ENCODE measurements at places on chromosomes 5 and 9.
A peak's percentile ranks its signal among the peaks of the same experiment; 100 is the strongest.

DNA sequence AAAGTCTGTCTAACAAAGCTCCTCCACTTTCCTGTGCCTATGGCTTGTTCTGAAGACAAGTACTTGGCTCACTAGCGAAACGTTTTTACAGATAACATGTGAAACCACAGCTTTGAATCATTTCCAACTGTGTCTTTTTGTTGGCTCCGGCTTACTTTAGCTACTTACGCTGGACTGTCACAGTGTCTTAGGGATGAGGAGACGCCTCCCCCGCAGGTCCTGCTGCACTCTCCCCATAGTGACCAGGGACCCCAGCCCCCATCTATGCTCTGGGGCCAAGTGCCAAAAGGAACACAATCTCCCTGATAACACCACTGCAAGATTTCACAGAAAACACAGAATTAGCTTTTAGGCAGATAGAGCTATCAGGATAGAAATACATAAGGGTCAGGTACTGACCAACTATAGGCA lies 219.1 kb downstream of the ADAMTS6 start:
- peak; percentile 69 for DNase-seq

DNA sequence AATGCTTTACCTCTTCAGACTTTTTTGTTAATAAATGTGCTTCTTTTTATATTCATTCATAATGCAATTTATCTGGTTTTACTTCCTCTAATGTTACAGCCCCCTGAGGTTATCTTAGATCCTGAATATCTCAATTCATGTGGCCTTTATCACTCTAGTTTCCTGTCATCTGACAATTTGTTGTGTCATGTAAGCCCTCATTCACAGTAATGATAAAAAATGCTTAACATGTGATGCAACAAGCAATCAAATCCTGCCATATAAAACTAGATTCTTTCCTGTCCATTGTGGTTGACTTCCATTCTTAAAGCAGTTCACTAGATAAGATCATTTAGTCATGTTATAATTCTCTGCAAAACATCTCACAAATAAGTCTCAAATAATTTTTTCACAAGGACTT lies 991.2 kb upstream of the ACO1 start:
- no peak for DNase-seq

GRCh38 chr5:3606121-3606831 lies 10.6 kb downstream of the IRX1 start:
- no peak for DNase-seq

- DNase-seq = no peak
Observed at GRCh38 chr5:125200866-125201373, 454.5 kb upstream of the ZNF608 start.

- DNase-seq = no peak
Observed at GRCh38 chr9:78314550-78314949, 17.6 kb downstream of the PSAT1 start.

DNA sequence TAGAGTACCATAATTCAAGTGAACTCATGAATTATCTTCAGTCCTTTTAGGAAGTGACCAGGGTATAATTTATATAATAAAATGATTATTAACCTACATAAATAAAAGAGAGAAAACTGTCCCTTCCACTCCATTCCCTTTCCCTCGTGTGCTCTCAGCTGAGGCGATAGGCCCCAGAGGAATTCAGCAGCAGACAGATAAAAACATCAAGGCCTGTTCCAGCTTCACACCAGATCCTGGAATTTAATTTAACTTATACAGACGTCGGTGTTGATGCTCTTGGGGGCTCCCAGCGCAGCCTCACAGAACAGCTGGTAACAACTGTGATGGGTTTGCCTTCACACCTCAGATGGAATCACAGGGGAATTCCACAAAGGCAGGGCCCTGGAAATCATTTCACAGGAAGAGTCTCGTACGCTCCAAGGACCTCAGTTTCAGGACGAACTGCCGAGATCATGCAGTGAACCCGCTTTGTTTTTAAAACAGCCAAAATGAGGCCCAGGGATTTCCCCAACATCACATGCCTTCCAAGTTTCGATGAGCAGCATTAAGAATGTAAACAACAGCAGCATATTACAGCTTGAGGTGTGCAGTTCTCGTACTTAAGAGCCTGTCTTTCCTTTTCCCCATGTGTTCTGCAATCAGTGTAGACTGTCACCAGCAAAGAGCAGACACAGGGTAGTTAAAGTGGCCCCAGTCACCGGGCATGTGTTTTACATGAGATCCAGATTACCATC lies 73.6 kb upstream of the ALDH1B1 start:
- DNase-seq = peak; percentile 6

GRCh38 chr5:43313854-43314457 lies 744 bp upstream of the HMGCS1 start:
- DNase-seq = no peak

- DNase-seq = no peak
Observed at GRCh38 chr9:6460189-6460768, 47.3 kb downstream of the UHRF2 start.

DNA sequence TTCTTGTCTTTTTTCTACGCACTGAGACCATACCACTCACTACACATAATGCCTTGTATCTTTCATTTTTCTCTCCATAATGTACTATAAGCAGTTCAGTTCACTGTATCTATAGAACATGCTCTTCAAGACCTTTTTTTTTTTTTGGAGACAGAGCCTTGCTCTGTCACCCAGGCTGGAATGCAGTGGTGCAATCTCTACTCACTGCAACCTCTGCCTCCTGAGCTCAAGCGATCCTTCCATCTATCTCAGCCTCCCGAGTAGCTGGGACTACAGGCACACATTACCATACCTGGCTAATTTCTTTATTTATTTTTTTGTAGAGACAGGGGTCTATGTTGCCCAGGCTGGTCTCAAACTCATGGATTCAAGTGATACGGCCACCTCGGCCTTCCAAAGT lies 208.7 kb downstream of the FANCC start:
- DNase-seq = no peak

GRCh38 chr9:36803961-36804360 lies 230.1 kb downstream of the PAX5 start:
- DNase-seq = no peak

DNA sequence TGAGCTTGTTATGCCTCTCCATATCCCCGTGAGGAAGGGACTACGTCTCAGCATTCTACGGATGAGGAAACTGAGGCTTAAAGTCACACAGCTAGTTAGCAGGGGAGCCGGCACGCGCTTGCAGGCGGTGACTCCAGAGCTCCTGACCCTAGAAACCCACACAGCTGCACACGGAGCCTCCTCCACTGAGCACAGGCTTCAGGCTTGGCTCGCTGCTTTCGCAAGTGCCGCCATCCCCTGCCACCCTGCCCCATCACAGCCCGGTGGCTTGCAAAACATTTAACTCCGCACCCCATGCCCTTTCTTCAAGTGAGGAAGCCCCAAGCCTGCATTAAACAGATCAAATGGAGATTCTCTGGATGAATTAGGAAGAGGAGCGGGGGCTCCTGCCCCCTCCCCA lies 138.3 kb downstream of the HSD17B3 start:
- no peak for DNase-seq

GRCh38 chr5:26482810-26483375 lies 555.5 kb downstream of the CDH9 start:
- no peak for DNase-seq

- DNase-seq = no peak
Observed at GRCh38 chr9:85522459-85523092, 219.2 kb downstream of the AGTPBP1 start.

DNA sequence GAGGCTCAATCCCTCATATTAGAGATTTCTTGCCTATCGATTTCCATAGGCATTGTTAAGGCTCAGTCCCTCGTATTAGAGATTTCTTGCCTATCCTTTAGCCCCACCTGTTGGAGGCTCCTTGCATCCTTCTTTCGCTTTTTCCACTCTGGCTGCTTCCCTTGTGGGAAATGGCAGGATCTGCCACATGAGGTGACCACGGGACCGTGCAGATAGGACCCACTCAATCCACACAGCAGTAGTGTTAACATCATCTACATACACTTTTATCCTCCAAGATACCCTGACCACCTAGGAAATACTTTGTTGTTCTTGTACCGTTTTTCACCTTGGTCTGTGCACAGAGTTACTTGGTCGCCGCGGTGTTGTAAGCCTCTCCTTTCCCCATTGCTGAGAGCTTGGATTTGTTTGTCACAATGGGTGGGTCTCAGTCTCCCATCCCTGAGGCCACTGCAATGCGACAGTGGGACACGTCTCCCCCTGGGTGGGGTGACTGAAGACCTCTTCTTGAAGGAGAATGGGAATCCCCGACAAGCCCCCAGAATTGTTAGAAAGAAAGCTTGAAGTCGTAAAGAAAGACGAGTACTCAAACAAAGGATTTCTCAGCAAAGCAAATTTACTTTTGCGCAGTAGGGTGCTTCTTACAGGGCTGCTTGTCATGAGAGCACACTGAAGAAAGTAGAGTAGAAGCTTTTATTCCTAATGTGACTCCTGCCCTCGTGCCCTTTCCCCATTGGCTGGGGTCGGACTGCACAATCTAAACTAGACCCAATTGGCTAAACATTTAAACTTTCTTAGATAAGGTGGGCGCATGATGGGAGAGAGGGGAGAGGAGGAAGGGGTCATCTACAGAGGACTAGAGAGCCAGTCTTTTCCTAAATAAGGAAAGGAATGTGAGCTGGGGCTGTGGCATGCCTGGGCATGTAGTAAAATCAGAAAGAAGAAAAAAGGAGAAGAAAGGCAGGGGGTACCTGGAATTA lies 19.8 kb downstream of the IFT74 start:
- DNase-seq = no peak

- DNase-seq = peak; percentile 33
Observed at GRCh38 chr9:130421802-130422276, 22.9 kb upstream of the ASS1 start.

DNA sequence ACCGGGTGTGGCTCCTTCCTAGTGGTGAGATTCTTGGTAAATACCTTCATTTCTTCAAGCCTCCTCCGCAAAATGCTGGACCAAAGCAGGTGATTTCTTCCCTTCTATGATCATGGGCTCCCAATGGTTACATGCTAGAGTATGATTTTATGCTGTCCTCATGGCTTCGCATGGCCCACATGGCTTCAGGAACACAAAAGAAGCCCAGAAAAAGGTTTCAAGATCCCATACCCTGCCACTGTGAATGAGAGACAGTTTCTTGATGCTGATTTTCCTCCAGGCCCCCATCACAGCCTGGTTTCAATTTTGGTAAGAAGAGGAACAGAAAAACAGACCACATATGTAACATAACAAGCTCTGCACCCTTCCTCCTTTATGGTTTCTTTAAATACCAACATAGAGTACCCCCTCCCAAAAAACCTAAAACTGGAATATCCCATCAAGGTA lies 2.4 kb upstream of the RXFP3 start:
- no peak for DNase-seq

- DNase-seq = peak; percentile 59
Observed at GRCh38 chr9:98908897-98909634, 34.6 kb upstream of the COL15A1 start.

DNA sequence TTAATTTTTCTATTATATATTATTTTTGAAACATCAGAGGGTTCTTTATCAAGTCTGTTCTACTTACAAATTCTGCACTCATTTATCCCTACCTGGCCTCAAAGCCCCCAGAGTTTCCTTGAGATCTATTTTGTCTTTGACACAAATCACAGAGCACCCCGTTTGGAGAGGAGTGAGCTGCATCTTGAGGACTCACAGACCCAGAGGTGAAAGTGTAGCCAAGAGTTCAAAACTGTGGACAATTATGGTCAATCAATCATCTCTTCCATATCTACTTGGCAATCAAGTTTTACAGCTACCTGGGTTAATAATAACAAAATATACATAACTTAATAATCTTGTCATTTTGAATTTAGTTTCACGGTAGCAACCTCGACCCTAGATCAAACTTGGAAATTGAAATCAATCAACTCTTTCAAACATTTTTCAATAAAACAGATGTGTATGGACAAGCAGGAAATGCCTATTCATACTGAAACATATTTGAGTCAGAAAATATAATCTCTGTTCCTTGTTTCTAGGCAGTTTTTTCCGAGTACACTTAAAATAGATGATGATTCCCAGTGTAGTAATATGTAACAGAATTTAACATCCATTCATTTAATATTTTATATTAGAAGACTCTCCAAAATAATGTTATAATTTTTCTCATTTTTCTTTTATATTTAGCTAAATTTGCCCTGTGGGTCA lies 13.7 kb upstream of the SYK start:
- DNase-seq = no peak

DNA sequence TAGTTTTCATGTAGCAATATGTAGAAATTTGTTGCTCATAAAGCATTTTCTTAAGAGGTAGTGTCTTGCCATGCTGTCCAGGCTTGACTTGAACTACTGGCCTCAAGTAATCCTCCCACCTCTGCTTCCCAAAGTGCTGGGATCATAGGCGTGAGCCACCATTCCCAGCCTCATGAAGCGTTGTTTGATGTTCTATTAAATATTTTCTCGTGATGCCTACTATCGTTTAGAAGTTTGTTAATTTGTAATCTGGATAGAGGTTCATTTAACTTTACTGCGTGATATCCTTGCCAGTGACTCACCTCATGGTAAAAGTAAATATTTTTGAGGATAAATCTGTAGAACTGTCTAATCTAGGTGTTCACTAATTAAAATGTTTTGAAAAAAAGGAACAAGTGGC lies 82.6 kb downstream of the VCAN start:
- DNase-seq = no peak

DNA sequence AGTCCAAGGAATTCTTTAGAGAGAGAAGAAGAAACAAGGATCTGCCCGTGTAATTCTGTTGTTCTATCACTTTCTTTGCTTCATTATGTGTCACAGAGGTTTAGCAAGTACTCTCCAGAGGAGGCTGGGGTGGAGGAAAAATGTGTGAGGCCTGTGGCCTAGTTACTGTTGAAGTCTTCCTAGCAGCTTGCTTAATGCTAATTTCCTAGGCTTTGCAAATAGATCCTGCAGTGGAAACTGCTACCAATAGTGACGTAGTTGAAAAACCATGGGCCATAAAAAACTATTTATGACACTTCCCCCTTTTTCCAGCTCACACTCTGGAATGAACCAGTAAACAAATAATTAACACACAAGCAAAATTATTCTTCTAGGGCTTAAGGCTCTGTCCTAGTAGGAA lies 27.0 kb upstream of the C9orf72 start:
- DNase-seq = no peak

DNA sequence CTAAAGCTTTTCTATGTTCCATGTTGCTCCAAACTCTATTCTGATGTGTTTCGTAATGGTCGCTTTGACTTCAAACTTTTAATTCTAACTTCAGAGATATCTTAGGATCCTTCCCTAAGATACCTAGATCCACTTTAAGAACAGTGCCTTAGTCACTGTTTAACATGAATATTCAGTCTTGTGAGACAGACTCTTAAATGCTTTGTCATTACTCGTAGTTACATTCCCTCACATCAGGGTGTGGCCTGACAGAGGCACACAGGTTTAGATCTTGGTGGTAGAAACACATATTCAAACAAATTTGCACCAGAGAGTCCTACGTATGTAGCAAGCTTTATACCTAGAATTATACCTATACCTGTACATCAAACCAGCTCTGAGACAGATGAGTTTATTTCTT lies 687.0 kb upstream of the C9orf72 start:
- no peak for DNase-seq
